ENCODE measurements at places on chromosomes 3 and 15.
A peak's percentile ranks its signal among the peaks of the same experiment; 100 is the strongest.

GRCh38 chr15:89794627-89795241 is 18.6 kb downstream of the MESP2 start:
- no peak for DNase-seq

- DNase-seq: no peak
Measured at GRCh38 chr3:61821823-61822251, 260.5 kb downstream of the PTPRG start.

DNA sequence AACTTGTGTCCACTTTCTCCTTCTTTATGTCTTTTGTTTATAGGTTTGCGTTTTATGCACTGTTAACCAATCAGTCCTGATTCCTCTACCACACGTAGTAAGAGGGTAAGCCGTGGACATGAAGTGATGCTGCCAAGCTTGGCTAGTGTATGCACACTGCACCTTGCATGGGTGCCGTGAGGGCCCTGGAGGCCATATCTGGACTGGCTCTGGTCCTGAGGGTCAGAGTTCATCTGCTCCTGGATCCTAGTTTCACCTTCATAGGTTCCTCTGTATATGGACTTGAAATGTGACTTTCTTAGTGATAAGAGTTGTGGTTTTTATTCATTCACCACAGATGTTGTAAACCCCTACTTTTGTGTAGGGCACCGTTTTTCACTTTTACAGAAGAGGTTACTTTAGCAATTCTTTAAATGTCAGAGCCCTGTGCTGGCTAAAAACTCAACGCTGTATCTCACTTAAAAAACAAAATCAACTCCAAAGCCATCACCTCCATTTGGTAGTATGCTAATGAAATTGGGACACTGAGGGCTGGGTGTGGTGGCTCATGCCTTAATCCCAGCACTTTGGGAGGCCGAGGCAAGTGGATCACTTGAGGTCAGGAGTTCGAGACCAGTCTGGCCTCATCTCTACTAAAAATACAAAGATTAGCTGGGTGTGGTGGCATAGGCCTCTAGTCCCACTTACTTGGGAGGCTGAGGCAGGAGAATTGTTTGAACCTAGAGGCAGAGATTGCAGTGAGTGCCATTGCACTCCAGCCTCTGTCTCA is 22.9 kb downstream of the SIAH2 start:
- DNase-seq: no peak

DNA sequence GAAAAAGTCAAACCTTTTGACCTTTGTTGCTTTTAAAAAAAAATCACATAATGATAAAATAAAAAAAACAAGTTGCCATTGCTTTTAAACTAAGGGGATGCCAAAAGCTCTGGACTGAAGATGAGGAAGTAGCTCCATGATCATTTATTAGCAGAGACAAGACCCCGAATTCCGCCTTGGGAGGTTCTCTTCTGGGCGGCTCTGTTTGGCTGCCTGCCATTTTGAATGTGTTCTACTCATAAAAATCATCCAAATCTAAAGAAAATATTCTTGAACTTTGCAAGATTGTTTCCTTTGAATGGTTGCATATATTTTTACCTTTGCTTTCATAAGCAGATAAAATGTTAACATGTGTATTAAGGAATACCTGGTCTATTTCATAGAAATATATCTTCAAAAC is 63.8 kb downstream of the NCEH1 start:
- no peak for DNase-seq

GRCh38 chr15:77371850-77372563 is 47.9 kb downstream of the PEAK1 start:
- DNase-seq: peak; percentile 15

- peak; percentile 29 for DNase-seq
Measured at GRCh38 chr3:117489663-117490079, 780.1 kb downstream of the TUSC7 start.

- no peak for DNase-seq
Measured at GRCh38 chr3:71045212-71045916, 538.2 kb downstream of the FOXP1 start.

DNA sequence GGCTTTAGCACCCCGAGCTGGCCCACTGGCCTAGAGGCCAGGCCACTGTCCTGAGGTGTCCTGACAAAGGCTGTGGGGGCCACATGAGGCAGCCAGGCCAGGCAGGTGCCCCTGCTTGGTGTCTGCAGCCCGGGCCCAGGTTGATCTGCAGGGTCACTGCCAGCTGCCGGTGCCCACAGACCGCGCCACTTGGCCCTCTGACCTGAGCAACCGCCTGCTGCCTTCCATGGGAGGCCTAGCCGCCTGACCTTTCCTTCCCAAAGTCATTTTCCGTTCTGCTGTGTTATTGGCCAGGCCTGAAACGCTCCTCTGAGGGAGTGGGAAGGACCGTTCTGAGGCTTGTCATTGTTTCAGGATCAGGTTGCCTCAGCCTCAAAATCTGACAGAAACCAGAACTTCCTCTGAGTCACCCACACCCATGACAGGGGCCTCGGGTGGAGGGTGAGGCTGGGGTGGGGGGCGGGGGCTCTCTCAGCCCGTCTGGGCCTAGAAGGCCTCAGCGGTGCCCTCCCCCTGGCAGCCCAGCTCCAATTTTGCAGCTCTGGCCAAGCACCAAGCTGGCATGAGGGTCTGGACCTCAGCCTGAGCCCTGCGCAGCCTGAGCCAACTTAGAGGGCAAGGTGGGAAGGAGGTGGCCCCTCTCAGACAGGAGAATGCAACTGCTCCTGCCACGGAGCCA is 140.7 kb upstream of the MEF2A start:
- peak; percentile 95 for DNase-seq

GRCh38 chr15:27254055-27254454 is 283.1 kb downstream of the GABRG3 start:
- DNase-seq: no peak

GRCh38 chr3:51798411-51798963 is 19.4 kb upstream of the IQCF6 start:
- DNase-seq: no peak

GRCh38 chr3:43019006-43019809 is 40.1 kb downstream of the GASK1A start:
- DNase-seq: no peak

DNA sequence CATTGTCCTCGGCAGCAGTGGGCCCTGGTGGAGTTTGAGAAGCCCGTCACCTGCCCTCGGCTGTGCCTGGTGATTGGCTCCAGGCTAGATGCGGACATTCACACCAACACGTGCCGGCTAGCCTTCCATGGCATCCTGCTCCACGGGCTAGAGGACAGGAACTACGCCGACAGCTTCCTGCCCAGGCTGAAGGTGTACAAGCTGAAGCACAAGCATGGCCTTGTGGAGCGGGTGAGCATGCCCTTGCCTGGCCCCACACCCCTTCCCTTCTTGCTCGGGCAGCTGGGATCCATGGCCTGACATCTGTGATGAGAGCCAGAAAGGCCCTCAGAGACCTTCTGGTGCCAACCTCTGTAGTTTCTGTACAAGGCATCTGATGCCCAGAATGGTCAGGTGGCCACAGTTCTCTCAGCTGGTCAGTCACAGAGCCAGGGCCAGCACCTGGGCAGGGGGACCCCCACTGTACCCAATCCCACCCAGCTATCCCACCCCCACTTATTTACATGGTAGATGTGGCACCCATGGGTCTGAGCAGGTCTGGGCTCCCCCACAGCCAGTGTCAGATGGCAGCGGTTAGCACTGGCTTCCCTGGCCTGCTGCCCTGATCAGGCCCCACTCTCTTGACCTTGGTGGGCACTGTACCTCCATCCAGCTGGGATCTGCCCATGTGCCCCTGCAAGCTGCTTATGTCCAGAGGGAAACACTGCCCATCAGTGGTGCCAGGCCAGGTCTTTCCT is 124.9 kb downstream of the DNAJB8 start:
- no peak for DNase-seq

DNA sequence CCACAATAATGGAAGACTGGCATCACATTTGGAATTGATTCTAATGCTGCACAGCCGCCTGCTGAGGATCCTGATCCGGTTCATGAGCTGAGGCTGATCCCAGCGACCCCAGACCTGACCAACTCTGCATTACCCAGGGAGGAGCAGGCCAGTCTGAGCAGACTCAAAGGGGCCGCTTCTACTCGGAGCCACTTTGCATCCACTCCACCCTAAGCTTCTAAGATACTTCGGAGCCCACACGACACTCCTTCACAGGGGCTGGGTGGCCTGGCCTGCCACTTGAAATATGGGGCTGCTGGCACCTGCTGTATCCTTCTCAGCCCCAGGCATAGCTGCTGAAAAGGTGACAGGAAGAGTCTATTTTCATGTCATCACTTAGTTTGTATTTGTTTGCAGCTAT is 33.2 kb upstream of the NSMCE3 start:
- no peak for DNase-seq

GRCh38 chr15:70610541-70610940 is 152.8 kb downstream of the UACA start:
- DNase-seq: no peak

DNA sequence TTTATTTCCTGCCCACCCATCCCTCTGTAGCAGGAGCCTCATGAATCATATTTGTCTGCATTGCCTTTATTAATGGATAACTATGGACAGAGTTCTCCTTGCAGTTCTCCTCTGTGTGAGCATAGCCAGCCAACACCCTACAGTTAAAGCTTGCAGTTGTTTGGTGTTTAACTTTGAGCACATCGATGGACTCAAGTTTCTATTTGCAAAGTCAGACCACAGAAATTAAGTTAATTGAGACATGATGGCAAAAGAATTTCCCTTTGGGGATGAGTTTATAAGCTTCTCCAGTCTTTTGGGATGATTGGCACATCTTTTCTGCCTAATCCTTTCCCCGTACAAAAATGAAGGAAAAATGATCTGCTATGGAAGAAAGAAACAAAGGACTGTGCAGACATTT is 398.9 kb upstream of the THBS1 start:
- no peak for DNase-seq

- DNase-seq: no peak
Measured at GRCh38 chr15:96460106-96460505, 129.6 kb downstream of the NR2F2 start.

DNA sequence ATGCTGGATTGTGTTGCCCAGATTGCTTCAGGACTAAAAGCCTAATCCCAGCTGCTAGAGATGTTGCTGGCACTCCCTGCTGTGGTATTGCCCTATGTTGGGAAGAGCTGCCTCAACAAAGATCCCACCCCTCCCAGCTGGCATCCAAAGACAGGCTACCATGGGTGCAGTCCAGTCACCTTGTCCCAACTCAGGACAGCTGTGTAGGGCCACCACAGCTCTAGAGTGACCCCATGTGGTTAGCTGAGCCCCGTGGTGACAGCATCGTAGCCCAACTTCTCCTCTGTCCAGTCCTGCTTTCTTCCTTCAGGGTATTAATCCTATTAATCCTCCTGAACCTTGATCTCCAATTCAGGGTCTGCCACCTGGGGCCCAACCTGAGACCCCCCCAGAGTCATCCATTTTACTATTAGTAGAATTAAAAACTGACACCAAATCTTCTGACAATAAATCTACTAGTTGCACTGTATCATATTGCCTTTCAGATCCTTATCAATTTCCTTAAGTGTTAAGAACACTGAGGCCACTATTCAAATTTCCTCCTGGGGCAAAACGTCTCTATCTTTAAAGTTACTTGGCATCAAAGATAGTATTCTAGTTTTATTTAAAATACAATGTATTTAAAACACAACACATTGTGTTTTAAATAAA is 83.5 kb downstream of the AQP9 start:
- DNase-seq: peak; percentile 64

DNA sequence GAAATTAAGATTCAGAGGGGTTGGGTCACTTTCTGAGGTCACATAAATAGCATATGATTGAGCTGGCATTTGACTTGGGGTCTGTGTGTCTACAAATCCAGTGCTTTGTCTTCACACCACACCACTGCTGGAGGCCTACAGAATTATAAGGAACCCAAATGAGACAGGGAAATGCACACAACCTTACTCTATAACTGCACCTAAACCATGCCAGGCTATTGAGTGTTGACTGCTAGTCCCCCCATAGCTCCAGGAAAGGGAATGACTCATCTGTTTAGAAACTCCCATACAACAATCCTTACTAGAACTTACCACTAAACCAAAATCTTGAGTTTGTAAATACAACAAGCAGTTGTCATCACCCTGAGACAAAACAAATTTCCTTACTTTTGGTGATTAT is 16.9 kb upstream of the TSC22D2 start:
- DNase-seq: no peak

DNA sequence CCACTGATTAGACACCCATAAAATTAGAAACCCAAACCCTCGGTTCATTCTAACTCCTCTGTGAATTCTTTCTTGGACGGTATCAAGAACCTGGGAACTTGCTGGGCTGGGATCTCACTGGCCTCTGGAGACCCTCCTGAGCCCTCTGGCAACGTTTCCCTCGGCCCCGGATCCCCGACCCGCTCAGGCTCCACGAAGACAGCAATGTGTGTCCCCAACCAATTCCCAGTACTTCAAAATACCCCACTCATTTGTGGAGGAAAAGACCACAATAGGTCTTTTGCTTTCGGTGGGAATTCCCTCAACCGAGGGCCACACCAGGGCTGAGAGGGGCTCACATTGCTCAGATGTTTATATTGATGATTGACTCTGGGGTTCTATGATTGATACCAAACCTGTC is 117.9 kb upstream of the PRR20G start:
- DNase-seq: no peak

GRCh38 chr15:63986751-63987341 is 59.4 kb downstream of the DAPK2 start:
- DNase-seq: peak; percentile 88

- no peak for DNase-seq
Measured at GRCh38 chr3:87358066-87358465, 81.7 kb upstream of the POU1F1 start.

- peak; percentile 66 for DNase-seq
Measured at GRCh38 chr15:100520132-100520921, 8.4 kb downstream of the CERS3 start.

GRCh38 chr3:55584030-55584429 is 96.9 kb upstream of the WNT5A start:
- no peak for DNase-seq

DNA sequence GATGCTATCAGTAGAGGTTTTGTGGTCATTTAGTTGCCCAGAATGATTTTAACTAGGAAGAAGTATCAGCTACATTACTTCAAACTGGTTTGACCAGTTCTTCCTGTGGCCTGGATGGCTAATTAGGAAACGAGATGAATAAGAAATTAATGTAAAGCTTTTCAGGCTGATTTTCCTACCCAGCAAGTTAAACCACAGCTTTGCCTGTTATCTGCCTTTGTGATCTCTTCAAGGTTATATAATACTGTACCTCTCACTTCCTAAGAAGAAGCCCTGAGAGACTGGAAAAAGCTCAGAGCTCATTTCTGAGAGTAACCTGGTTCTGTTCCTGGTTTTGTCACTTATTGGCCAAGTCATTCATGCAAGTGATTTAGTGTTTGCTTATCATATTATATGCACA is 782.2 kb upstream of the GOLIM4 start:
- no peak for DNase-seq

DNA sequence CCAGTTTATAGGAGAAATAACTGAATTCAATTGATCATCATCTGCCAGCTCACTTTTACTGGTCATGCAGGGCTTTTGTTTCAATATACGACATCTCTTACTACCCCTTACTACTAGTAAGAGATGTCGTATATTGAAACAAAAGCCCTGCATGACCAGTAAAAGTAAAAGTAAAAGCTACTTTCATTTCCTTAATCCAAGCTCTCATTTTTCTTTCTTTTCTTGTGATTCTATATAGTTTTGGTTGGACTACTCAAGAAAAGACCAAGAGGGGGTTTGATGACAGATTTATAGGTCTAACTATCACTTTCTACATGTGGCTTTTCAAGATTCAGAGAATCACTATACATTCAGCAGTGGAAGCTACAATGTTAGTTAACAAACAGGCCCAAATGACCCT is 1237.3 kb downstream of the ROBO2 start:
- DNase-seq: peak; percentile 23

Measured in inflammatory macrophage treated with lipopolysaccharide for 4 hours (primary cell).